ENCODE measurements at places on chromosomes 11 and 22. TPM values are rescaled to one million over a fixed set of nuclear protein-coding genes. Genes with fewer than 3 reads are reported as not detected.

The RGL4 gene
- total RNA-seq, result 26.2 TPM

The OR52N4 gene
- total RNA-seq, result 0.78 TPM

The MIAT gene
- 81.6 TPM for total RNA-seq

The KCNQ1 gene
- total RNA-seq, result 24.9 TPM

The CYP2D6 gene
- total RNA-seq, result 2.8 TPM

The LRRC32 gene
- total RNA-seq, result 0.31 TPM

The TRIM22 gene
- total RNA-seq, result 190 TPM

The RASGRP2 gene
- 472 TPM for total RNA-seq

The MS4A4A gene
- not detected for total RNA-seq

The LINC01488 gene
- total RNA-seq, result not detected

The OR51B5 gene
- not detected for total RNA-seq

The CTTN gene
- 0.36 TPM for total RNA-seq

The C22orf42 gene
- not detected for total RNA-seq

The TTC36 gene
- total RNA-seq, result 0.65 TPM

The EIF3F gene
- 366 TPM for total RNA-seq

The P2RY6 gene
- total RNA-seq, result not detected

The CRYBB1 gene
- total RNA-seq, result not detected

The SLC35E4 gene
- 3.7 TPM for total RNA-seq

The RAG2 gene
- not detected for total RNA-seq

The TRIM49 gene
- total RNA-seq, result not detected

The UBQLN3 gene
- total RNA-seq, result not detected

The VWCE gene
- total RNA-seq, result 1.4 TPM

The CRYBB2 gene
- not detected for total RNA-seq

The FAM111B gene
- total RNA-seq, result 0.57 TPM

The TRIM6 gene
- total RNA-seq, result not detected

The OSBPL5 gene
- total RNA-seq, result 7.7 TPM

The CCDC89 gene
- total RNA-seq, result not detected

The FOXR1 gene
- total RNA-seq, result not detected

The SCGB2A2 gene
- total RNA-seq, result not detected

The FAM227A gene
- 0.73 TPM for total RNA-seq

The MS4A6A gene
- not detected for total RNA-seq

The FGF19 gene
- not detected for total RNA-seq

The VPREB1 gene
- not detected for total RNA-seq

The C1QTNF4 gene
- not detected for total RNA-seq

The OR5D13 gene
- not detected for total RNA-seq

The PLAAT5 gene
- not detected for total RNA-seq
